ENCODE measurements at places on chromosomes 2 and 18.
A peak's percentile ranks its signal among the peaks of the same experiment; 100 is the strongest.

DNA sequence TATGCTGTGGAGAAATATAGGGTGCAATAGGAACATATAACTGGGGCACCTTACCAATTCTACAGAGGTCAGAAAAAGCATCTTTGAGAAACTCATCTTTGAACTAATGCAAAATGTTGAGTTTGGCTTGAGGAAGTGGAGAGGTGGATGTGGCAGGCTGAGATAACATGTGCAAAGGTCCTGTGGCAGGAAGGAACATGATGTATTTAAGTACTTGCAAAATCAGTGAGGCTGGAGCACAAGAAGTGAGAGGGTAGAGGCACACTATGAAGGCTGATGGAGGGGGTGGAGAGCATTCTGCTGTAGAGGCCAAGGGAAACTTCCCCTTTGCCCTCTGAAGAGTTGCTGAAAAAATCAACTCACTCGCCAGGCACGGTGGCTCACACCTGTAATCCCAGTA, 14.7 kb upstream of the RAB1A start:
- no peak for DNase-seq

- DNase-seq = no peak
Measured at GRCh38 chr2:98087447-98088020, 567 bp downstream of the VWA3B start.

- peak; percentile 81 for DNase-seq
Measured at GRCh38 chr18:8721716-8722115, 16.4 kb downstream of the MTCL1 start.

- DNase-seq = no peak
Measured at GRCh38 chr18:41038071-41038470, 917.0 kb upstream of the PIK3C3 start.

DNA sequence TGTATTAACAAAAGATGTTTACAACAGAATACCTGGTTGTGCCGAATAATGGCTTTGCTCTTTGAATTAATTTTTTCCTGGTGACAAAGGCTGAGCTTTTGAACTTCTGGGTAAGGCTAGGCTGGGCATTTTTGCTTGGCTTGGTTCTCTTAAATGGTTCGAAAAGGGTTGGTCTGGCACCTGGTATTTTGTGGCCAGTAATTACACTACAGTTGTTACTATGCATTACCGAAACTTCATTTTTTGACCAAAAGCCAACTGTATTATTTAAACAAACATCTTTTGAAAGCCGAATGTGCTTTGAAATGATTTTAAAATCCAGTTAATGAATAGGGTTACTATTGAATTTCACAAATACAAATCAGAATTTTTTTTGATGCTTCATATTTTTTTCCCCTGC, 19.4 kb upstream of the NFE2L2 start:
- DNase-seq = no peak

DNA sequence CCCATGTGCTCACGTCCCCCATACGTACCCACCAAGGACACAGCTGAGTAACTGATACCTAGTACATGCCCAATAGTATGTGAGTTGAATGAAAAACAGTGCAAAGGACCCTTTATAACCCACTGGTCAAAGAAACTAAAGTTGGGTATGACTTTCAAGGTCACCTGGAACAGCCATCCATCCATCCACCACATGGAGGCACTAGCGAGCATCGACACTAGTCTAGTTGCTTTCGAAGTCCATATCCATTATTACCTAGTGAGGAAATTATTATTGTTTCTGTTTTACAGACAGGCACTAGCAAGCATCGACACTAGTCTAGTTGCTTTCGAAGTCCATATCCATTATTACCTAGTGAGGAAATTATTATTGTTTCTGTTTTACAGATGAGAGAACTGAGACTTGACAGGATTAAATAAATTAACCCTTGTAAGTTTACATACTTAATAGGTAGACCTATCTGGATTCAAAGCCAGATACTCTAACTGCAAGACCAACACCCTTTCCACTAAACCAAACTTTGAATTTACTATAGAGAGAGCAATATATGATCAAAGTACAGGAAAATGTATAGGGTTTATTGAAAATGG, 233.7 kb downstream of the METTL4 start:
- peak; percentile 36 for DNase-seq

DNA sequence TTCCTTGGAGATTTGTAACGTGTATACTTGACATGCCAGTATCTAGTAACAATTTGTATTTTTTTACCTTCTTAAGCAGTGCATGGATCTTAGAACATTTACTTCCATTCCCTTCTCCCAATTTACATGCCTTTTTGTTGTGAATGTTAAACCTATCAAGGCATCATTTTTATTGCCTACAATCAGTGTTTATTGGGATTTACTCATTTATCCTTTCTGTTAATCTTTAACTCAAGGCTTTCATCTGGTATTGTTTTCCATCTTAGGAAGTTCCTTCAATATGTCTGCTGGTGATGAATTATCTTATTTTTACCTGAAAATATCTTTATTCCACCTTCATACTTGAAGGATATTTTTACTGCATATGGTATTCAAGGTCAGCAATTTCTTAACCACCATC, 88.5 kb upstream of the EMILIN2 start:
- no peak for DNase-seq

GRCh38 chr2:174051741-174052583, 86.8 kb upstream of the SP3 start:
- peak; percentile 35 for DNase-seq

DNA sequence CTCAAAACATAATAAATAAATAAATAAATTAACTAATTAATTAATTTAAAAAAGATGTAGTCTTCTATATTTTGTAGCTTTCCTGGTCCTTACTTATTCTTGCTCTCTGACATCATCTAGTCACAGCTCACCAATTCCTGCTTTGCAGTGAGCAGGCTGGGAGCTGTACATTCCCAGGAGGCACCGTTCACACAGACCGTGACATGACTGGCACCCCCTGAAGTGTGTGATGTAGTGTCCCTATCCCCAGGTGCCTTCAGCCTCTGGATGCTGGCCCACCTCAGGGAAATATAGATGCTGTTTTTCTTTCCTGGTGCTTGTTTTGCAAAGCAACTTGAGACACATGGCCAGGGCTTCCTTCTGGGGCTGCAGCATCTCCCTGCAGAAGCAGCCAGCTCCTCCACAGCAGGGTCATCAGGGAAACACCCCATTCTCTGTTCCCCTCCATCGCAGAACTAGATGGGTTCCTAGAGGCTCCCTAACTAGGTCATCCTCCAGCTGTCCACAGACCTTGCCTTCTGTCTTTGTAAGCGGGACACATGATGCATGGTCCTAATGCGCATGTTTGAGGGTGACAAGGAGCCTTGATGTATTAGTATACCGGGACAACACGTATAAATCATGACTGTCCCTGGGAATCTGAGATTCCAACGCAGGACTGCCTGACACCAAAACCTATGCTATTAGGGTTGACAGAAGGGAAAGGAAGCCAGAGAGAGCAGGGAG, 76.4 kb downstream of the RHOB start:
- DNase-seq = peak; percentile 75

- DNase-seq = no peak
Measured at GRCh38 chr2:65130664-65131175, 814 bp upstream of the RAB1A start.

DNA sequence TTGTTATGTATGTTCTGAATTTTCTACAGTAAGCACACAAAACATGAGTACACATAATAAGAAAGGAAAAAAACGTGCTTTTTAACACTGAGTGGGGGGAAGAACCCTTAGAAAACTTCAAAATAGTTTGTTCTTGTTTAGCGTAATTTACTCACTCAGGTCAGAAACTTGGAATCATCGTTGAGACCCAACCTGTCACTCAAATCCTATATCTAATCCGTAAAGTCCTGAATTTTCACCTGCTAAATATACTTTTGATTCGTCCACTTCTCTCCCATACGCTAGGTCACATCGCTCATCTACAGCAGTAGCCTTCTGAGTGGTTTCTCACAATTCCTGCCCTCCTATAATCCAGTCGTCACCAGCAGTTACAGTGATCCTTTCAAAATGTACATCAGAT, 767 bp downstream of the TPRKB start:
- DNase-seq = no peak

DNA sequence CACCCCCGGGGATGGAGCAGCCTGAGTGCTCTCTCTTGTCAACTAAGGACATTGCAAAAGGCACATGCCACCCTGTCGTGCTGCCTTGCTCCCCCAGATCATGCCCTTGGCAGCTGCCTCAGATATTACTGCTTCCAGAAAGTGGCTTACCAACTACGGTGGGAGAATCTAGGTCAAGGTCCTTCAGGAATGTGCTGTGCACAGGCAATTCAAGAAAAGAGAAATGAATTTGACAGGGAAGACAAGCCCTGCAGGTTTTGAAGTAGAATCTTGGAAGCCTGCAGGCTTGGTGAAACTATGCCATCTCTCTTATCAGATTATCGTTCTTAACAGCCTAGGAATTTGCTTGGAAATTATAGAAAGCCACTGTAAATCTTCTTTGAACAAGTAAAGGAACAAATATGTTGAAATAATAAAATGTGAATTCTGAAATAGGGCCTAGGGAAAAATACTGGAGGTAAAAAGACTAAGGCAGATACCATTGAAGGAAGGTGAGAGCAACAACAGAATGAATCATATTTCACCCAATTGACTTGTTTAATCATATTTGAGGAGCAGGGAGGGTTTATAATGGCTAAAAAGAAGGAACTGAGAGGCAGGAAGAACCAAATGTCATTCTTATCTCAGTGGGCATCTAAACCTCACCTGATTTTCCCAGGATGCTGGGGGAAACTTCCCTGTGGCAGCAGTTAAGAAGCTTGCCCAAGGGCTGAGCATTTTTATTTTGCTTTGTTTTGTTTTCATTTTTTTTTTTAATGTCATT, 94.0 kb upstream of the GLS start:
- peak; percentile 53 for DNase-seq

- peak; percentile 92 for DNase-seq
Measured at GRCh38 chr2:112644155-112644932, 1.4 kb upstream of the SLC20A1 start.

- no peak for DNase-seq
Measured at GRCh38 chr2:74109551-74109950, 38.2 kb downstream of the BOLA3 start.

- no peak for DNase-seq
Measured at GRCh38 chr2:224687156-224687555, 29.0 kb downstream of the CCDC195 start.

- DNase-seq = no peak
Measured at GRCh38 chr18:47797126-47797525, 133.3 kb downstream of the SMAD2 start.

DNA sequence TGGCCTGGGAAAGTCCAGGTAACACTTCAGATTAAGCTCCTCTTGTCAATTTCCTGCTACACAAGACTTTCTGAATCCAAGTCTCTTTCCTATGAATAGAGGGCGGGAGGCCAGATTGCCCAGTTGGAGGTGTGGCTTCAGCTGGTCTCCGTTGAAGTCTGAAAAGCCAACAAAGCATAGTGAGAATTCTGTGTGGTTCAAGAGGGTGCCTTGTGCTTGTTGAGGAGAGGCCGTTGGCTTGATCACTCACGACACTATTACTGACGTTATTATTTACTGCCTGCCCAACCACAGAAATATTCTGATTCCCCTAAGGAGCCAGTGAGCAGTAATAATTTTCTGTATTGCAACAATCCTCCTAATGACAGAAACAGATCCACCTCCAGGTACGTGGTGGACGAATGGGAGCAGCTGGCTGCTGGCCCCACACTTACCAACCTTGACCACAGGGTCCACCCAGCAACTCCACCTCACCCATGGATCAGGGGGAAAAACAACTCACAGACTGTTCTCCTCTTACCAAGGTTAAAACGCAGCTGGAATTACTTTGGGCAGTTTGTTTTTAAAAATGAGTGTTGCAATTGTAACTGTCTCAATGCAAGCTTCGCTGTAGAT, 21.9 kb downstream of the NRP2 start:
- no peak for DNase-seq

GRCh38 chr2:205908212-205909183, 177.5 kb downstream of the INO80D start:
- DNase-seq = no peak

- no peak for DNase-seq
Measured at GRCh38 chr18:27206411-27206810, 21.3 kb upstream of the CHST9 start.

- no peak for DNase-seq
Measured at GRCh38 chr2:15325296-15325695, 235.8 kb downstream of the NBAS start.

DNA sequence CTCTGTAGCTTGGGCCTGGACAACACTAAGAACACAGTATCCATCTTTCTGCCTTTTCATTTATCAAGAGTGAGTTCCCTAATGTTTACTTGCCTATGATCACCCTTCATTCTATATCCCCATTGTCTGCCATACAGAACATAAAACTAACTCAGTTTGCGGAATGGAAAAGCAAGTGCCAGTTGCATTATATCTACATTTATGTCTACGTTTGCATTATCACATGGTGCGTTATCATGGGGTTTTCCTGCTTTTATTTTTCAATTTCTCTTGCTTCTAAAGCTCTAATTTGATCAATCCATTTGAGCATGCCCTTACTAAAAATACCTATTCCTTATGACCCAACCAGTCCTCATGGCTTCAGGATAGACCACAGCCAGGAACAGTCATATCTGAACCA, 421.6 kb upstream of the VWC2L start:
- no peak for DNase-seq

GRCh38 chr18:31203096-31203793, 40.6 kb upstream of the DSC1 start:
- no peak for DNase-seq

GRCh38 chr2:14358774-14359173, 273.7 kb upstream of the LRATD1 start:
- no peak for DNase-seq

- DNase-seq = no peak
Measured at GRCh38 chr2:36587101-36587500, 10.9 kb downstream of the FEZ2 start.

DNA sequence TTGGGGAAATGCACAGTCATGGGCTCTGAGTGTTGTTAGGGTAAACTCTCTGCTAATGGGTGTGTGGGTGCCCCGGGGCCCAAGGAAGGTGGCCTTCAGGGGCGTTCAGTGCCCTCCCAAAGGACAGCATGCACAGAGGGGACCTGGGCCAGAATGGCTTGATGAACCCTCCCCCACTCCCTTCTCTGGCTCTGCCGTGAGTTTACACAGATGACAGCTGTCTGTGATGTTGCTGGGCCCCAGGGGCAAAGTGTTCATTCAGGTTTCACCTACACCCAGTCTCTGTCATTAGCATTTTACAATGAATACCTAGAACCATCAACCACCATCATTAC, 3.2 kb downstream of the NPPC start:
- DNase-seq = no peak

GRCh38 chr2:120381661-120382060, 35.7 kb downstream of the INHBB start:
- no peak for DNase-seq

Data from kidney tubule cell (primary cell).